ENCODE measurements at places on chromosomes 4 and X.

- no peak for DNase-seq
These were observed 32.5 kb downstream of the AKAP4 start for GRCh38 chrX:50168241-50168687.

DNA sequence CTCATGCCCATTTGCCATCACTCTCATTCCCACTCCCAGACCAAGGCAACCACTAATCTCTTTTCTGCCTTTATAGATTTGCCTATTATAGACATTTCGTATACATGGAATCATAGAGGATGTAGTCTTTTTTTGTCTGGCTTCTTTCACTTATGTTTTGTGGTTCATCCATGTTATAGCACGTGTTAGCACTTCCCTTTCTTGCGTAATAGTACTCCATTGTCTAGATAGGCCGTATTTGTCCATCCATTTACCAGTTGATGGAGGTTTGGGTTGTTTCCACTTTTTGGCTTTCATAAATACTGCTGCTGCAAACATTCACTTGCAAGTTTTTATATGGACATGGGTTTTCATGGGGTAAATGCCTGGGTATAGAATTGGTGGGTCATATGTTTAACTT, 48.4 kb downstream of the KIF4A start:
- no peak for DNase-seq

- DNase-seq, result no peak
These were observed 241.7 kb upstream of the BMP3 start for GRCh38 chr4:80788798-80789197.

DNA sequence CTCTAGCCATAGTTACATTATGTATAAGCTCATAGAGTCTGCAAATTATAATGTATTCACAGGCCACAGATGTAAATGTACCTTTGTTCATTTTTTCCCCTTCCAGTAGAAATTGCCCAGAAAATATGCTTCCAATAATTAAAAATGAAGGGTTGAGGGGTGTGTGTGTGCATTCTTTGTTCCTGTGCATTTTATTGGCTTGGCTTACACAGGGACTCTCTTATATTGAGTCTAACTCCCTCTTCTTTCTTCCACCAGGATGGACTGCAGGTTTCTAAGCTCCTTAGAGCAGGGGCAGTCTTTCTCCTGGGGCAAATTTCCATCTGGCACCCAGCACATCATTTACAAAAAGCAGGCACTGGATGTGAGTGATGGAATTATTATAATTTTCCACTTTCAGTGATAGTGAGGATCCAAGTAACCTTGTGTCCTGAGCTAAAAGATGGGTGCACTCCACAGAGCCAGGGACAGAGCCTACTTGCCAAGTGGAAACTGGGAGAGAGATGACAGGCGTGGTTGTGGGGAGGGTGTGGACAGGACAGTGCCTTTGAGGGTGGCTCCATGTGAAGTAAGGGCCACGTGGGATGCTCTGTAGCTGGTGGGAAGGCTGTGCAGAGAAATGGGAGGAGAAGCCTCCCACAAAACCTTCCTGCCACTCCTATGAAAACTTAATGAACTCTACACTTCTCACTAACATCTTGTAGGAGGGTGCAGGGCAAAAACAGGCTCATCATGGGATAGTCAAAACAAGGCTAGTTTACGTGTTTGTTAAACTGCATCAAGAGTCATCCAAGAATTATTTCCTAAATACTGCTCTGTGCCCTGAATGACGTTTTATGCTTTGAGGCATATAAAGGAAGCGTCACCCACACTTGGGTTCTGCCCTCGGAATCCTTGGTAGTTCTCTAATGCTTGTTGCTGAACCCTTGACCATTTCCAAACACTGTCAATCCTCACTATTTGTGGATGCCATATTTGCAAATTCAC, 16.0 kb downstream of the IGFBP7 start:
- no peak for DNase-seq

DNA sequence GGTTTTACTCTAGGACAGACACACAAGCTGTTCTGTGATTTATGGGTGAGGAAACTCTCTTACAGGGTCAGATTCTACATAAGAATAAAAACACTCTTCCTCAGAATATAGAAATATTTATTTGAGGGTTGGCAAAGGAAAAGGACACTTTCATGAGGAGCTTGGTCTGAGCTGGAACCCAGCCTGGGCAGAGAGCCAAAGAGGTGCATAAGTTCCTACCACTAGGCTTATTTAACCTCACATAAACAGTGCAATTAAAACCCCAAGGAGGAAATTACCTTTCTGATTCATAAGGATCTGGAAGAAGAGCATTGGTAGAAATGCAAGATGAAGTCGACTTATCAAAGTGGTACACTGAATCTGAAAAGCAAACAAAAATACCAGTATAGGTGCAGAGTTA, 32.9 kb downstream of the SETD7 start:
- no peak for DNase-seq

GRCh38 chr4:73750730-73751129, 10.4 kb downstream of the CXCL8 start:
- DNase-seq, result no peak

- no peak for DNase-seq
These were observed 617.7 kb upstream of the SMIM31 start for GRCh38 chr4:164136180-164136616.

- no peak for DNase-seq
These were observed 81.1 kb downstream of the ARAP2 start for GRCh38 chr4:36163198-36163597.

DNA sequence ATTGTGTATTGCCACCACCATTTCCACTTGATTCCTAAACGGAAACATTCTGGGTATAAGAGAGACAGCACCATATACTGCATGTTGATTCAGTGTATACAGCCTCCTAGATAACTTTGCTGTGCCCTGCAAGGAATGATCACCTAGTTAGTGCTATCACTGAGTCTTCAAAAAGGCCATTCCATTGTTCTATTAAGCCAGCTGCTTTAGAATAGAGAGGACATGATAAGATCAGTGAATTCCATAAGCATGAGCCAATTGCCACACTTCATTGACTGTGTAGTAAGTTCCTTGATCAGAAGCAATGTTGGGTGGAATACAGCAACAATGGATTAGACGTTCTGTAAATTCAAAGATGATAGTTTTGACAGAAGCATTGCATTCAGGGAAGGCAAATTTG, 1047.3 kb downstream of the PCDH18 start:
- no peak for DNase-seq

DNA sequence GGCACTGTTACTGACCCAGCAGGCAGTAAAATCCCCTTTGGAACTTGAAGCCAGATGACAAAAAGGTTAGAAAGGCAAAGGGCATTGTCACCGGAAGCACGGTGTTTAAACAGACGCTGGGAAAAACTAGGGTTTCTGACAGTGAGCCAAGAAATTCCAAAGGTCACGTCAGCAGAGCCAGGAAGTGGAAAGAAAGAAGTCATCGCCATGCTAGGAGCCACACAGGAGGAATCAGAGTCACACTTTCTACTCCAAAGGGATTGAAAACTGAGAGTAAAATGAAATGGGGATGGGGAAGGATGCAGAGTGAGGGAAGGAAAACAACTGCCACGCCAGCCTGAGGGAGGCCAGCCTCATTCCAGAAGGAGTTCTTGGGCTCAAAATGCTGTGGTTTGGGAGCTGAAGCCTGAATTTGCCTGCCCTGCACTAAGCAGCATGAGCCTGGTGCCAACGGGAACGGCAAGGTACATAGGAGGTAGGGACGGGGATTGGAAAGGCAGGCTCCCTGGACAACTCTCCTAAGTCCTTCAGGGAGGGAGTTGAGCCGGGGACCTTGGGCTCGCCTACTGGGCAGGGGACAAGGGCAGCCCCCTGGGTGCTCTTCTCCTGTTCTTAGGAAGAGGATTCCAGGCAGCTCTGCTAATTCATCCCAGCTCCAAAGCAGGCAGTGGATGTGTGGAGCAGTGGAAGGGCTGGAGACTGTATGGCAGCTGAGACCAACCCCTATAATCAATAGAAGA, 66.8 kb downstream of the SOWAHB start:
- no peak for DNase-seq

DNA sequence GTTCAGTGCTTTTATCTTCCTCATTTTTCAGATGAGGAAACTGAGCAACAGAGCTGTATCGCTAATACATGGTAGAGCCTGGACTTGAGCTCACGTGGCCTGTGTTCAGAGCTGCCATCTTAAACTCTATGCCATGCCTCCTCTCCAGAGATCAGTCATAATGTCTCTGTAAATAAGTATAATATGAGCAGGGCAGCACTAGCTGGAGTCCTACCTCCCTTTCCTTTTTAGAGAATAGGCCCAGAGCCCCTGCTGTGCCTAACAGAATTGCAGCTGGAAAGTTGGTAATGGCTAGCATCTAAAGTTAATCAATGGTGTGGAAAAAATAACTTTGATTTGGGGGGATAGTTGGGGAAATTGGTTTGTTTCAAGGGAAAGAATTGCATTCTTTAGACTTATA, 20.4 kb downstream of the CASP6 start:
- DNase-seq, result no peak

GRCh38 chr4:41506130-41506529, 31.8 kb upstream of the LIMCH1 start:
- DNase-seq, result no peak

- no peak for DNase-seq
These were observed 126.8 kb downstream of the NAA11 start for GRCh38 chr4:79198951-79199587.

DNA sequence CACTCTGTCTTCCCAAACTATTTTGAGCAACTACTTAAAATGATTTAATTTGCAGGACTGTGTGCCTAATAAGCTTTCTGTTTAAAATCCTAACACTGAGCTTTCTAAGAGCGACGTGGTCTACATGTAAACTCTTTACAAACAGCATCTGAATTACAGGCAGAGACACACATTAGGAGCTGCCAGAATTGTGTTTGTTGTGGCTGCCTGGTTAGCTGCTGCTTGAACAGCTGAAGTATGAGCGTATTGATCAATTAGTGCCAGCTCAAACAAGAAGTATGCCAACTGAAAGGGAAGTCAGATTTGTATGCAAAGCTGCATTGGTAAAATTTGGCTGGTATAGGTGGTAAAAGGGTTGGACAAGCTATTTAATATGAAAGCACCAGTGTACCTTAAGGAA, 384.4 kb downstream of the PCDH7 start:
- no peak for DNase-seq

- DNase-seq, result no peak
These were observed 56.5 kb downstream of the CPZ start for GRCh38 chr4:8648816-8649630.

DNA sequence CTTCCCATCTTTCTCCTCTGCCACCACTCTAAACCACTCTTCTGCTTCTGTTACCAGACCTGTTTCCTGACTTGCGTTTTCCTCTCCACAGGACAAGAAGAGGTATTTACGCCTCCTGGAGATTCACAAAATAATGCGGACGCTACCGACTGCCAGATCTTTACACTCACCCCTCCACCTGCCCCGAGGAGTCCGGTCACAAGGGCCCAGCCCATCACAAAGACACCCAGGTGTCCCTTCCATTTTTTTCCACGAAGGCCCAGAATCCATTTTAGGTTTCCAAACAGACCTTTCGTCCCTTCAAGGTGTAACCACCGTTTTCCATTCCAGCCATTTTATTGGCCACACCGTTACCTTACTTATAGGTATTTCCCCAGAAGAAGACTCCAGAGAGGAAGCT, 8.2 kb downstream of the ODAPH start:
- no peak for DNase-seq

DNA sequence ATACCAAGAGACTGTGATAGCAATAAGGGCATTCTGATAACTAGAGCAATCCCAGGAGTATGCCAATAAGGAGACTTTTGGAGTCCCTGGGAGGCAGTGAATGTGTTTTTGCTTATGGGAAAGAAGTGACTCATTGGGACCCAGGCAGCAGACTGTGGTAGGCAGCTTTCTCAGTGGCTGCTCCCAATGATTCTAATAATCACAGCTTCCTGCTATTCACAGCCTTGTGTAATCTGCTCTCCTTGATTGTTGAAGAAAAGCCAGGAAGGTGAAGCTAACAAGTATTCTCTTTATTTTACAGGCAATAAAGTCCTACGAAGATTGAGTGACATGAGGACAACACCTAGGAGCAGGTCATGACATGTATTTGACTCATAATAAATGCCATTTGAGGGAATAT, 70.3 kb upstream of the DDX60 start:
- DNase-seq, result no peak

- DNase-seq, result no peak
These were observed 73.1 kb downstream of the PHEX start for GRCh38 chrX:22105231-22105630.

DNA sequence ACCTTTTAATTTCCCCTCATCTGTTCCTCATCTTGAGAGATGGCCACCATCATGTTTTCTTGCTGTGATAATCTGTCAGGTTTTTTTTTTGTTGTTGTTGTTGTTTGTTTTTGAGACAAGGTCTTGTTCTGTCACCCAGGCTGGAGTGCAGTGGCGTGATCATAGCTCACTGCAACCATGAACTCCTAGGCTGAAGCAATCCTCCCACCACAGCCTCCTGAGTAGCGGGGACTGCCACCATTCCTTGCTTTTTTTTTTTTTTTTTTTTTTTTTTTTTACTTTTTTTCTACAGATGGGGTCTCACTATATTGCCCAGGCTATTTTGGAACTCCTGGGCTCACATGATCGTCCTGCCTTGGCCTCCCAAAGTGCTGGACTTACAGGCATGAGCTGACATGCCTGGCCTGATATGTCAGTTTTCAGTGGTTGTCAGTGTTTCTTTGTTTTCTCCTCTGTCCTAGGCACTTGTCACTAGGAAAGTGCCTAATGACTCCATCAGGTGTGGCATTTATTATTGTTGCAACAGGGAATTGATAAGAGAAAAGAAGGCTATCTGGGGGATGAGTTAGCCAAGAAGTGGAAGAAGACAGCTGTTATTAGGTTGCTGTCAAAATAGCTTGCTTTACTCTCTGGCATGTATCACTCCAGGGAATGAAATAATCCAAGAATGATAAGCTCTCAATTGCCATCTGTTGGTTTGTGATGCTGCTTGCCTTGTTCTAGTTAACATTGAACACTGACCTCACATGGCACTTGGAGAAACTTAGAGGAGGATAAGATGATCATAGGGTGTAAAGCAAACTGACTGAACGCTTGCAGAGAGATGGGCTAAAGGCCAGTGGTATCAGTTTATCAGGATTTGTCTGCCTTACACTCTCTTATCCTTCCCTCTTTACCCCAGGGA, 41.7 kb downstream of the TMEM164 start:
- DNase-seq, result no peak

GRCh38 chr4:1693131-1693896, 9.2 kb upstream of the FAM53A start:
- DNase-seq, result peak; percentile 68

- no peak for DNase-seq
These were observed 279.2 kb downstream of the NR3C2 start for GRCh38 chr4:148162991-148163390.

DNA sequence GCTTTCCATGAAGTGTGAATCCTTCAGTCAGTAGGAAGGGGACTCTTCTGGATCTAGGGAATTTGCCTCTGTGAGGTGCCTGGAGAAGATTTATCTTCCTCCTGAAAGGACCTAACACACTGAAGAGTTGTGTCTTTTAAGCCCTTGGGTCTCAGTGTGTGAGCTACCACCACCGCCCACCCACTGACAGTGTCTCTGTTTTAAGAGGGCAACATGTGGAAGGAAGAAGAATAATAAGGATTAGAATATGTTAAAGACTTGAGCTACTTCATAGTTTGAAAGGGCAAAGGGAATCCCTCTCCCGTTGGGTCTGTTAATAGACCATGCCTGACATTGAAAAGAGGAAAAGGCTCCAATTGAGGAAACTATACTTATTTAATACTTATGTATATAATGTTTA, 64.3 kb upstream of the TLR2 start:
- DNase-seq, result no peak

GRCh38 chrX:30568136-30568535, 9.4 kb downstream of the TASL start:
- no peak for DNase-seq
